ENCODE measurements at places on chromosomes 2 and 18.

- no peak for DNase-seq
Measured at GRCh38 chr2:169221745-169222369, 140.5 kb downstream of the LRP2 start.

- DNase-seq = no peak
Measured at GRCh38 chr18:63528863-63529492, 13.2 kb upstream of the SERPINB12 start.

DNA sequence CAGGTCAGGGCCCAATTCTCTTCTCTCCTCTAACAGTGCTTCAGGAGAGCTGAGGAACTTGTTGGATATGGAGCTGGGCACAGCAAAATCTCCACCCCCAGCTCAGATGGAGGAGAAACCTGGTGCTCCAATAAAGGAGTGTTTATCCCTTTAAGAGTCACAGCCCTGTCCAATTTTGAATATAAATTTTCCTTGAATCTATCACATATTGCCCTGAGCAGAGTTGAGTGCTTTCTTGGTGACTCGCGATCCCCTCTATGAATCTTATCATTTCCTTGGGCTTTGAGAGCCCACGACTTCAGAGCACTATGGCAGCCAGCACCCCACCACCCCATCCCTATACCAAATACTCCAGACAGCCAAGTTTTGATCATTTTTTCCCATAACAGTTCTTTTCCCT lies 34.4 kb upstream of the SMAD7 start:
- no peak for DNase-seq

GRCh38 chr2:223050188-223050587 lies 1.8 kb upstream of the KCNE4 start:
- no peak for DNase-seq

- no peak for DNase-seq
Measured at GRCh38 chr2:79428745-79429144, 84.1 kb upstream of the CTNNA2 start.

DNA sequence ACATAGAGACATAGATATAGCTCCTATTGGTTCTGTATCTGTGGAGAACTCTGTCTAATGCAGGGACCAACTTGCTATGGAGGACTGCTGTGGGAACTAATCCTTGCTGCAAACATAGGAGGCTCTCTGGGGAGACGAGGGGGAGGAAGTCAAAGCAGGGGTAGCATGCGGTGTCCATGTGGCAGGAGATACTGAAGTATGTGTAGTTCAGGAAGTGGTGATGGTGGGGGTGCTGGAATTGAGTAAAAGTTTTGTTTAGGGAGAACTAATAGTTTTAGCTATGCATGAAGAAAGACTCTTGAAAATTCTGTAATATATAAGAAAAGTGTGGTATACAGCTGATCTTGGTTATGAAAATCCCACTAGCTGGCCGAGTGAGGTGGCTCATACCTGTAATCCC lies 62.0 kb downstream of the ANKRD44 start:
- DNase-seq = no peak

GRCh38 chr2:37893327-37893726 lies 31.8 kb upstream of the RMDN2 start:
- no peak for DNase-seq

GRCh38 chr2:101622210-101623030 lies 75.1 kb upstream of the MAP4K4 start:
- DNase-seq = no peak

GRCh38 chr2:213122725-213123124 lies 28.7 kb downstream of the IKZF2 start:
- no peak for DNase-seq

- no peak for DNase-seq
Measured at GRCh38 chr2:143875295-143876233, 644.4 kb downstream of the ZEB2 start.

- no peak for DNase-seq
Measured at GRCh38 chr2:52622266-52622665, 1145.3 kb upstream of the CHAC2 start.

GRCh38 chr2:58239243-58239925 lies 1.7 kb downstream of the FANCL start:
- DNase-seq = no peak

GRCh38 chr2:218014706-218015585 lies 12.2 kb upstream of the TNS1 start:
- no peak for DNase-seq

GRCh38 chr2:114661971-114662939 lies 219.8 kb downstream of the DPP10 start:
- DNase-seq = no peak

DNA sequence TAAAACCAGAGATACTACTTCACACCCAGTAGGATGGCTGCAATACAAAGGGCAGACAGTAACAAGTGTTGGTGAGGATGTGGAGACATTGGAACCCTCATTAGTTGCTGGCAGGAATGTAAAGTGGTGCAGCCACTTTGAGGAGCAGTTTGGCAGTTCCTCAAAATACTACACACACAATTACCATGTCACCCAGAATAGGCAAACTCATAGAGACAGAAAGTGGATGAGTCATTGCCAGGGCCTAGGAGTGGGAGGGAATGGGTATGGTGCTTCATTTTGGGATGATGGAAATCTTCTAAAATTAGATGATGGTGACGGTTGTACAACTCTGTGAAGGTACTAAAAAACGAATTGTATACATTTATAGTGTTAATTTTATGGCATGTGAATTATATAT lies 54.8 kb downstream of the ATP9B start:
- DNase-seq = no peak

GRCh38 chr2:27263287-27264252 lies 723 bp upstream of the SLC30A3 start:
- no peak for DNase-seq

DNA sequence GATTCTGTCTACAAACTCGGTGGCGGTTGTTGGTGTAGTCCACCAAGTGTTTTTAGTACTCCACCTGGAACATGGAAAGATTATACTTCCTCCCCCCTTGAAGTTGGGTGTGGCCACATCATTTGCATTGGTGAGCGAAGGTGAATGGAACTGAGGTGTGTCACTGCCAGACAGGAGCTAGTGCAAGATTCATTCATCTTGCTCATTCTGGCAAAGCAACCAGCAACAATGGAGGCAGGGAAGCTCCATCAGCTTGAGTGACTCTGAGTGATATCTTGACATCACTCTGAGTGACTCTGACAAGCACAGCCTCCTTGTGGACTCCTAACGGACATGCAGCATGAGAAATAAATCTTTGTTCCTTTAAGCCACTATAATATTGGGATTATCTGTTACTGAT lies 54.7 kb upstream of the SLC1A4 start:
- DNase-seq = no peak

DNA sequence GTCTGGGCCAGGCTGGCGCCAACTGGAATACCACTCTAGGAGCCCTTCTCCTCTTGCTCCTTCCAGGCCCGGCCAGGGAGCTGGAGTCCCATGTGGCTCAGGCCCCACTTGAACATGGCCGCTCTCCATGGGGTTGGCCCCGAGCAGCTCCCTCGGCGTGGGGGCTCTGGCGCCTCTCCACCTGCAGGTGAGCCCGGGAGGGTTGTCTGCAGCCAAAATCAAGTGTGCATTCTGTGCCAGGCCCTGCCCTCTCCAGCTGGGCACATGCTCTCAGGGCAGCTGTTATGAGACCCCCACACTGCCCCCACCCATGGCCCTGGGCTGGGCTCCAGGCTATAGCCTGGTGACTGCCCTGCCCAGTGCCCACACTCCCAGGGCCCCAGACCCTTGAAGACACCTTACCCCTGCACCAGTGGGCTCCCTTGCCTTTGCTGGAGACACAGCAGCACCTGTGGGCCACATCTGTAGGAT lies 45.8 kb upstream of the HS6ST1 start:
- DNase-seq = no peak

DNA sequence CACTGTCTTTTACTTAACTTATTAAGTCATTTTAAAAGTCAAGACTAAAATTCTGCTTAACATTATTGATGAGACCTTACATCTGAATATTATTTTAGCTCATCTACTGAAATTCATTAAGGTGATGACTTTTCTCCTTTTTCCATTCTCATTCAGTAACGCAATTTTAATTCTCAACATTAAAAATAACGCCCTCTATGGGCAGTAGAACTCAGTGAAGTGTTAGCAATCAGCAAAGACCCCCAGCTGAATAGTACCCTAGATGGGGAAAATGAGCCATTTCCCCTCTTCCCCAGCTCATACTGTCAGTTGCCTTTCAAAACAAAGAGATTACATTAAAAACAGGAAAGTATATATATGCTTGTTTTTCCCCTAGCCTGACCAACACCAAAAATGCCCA lies 203.3 kb downstream of the NR4A2 start:
- DNase-seq = no peak

- no peak for DNase-seq
Measured at GRCh38 chr2:239360421-239361310, 40.2 kb downstream of the HDAC4 start.

DNA sequence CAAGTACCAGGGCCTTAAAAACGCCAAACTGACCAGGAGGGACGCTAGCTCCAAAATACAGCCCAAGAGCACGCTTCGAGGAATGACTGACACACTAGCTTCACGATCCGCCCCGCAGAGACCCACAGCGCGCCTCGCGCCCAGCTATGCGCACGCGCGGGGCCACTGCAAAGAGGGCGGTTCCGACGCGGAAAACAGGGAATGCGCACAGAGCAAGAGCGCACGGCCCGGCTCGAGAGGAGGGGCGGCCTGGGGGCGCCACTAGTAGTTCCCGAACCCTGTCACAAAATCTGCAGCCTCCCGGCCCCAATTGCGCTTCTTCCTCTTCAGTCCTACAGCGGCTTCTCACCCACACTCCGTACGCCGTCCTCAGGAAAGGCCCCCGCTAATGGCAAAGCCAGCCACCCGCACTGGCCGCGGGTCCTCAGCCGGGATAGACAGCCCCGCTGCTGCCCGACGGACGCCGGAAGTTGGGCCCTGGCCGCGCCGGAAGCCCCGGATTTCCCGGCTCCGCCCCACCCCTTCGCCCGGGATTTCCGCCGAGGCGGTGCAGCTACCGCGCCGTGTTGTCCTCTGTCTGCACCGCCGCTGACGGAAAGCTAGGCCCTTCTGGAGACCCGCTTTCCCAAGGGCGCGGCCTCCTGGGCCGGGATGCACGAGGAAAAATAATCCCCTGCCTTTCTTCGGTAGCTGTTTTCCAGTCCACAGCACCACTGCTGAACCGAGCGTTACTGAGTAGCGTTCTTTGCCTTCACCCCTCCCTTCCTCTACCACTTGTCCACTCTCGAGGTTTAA lies at the start of gene HDHD2:
TSS of gene HDHD2 (minus strand) at position 472 of the 795 bp plus-strand sequence. CDS start 14,061 bp downstream, outside the sequence.
- DNase-seq = peak; percentile 21

DNA sequence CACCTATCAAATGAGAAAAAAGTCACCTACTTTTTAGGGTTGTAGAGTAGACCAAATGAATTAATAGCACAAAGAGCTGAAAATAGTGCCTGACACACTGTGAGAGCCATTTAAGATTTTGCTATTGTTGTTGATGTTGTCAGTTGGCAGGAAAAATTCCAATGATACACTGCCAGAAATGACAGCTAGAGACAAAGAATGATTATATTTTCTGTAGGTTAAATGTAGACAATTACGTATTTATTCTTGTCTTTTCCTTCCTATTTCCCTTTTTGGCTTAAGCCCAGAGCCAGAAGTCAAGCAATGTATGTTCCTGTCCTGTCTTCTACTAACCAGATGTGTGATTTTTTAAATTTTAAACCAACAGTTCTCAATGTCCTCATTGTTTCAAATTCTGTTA lies 17.2 kb downstream of the NRXN1 start:
- DNase-seq = no peak

GRCh38 chr2:70828914-70829824 lies 6.4 kb downstream of the CD207 start:
- no peak for DNase-seq

- no peak for DNase-seq
Measured at GRCh38 chr2:178265851-178266250, 71.5 kb downstream of the OSBPL6 start.

GRCh38 chr2:33069894-33070651 lies 123.3 kb downstream of the LTBP1 start:
- peak; percentile 93 for DNase-seq

DNA sequence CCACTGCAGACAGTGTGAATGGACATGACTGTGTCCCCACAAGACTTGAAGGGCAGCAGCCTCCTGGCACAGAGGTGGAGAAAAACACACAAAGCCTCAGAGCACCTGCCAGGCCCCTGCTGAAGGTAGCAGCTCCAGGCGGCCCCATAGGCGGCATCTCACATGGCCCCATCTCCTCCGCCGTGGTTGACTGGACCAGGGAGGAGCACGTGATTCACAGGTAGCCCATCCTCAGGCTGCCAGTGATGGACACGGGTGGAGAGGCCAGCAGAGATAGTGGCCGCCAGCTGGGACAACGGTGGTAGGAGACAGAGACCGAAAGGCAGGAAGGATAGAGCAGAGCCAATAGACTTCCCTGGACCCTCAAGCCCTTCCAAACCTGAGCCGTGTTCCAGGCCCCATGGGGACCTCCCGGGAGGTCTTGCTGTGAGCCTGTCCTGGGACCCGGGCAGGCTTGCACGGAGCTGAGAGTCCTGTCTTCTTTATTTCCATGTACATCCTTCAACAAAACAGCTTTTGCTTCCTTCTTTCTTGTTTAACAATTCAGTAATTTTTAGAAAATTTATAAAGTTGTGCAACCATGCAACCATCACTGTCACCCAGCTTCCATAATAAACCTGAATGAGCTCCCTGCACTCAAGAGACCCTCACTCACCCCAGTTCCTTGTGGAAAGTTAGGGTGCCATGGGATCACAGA lies 26.9 kb downstream of the GPR55 start:
- no peak for DNase-seq

GRCh38 chr18:12779043-12779442 lies 76.2 kb downstream of the PSMG2 start:
- no peak for DNase-seq

GRCh38 chr18:76923485-76924085 lies 101.2 kb downstream of the ZNF236 start:
- no peak for DNase-seq

DNA sequence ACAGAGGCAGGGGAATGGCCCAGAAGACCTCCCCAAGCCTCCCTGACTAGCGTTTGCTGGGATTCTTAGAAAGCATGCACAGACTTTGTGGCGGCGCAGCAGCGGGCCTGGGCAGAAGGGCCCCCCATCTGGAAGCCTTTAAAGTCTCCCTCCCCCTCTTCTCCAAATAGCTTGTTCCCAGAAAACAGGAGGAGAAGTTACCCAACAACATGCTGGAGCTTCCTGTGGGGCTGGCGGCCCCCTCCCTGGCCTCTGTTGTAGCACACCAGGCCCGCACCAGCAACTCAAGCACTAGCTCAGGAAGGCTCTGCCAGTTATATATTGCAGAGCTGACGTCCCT lies 334.8 kb downstream of the DYSF start:
- peak; percentile 76 for DNase-seq
